ENCODE measurements at places on chromosomes 3 and 15.

GRCh38 chr3:156356537-156357363 is 198.2 kb downstream of the SSR3 start:
- DNase-seq: no peak

DNA sequence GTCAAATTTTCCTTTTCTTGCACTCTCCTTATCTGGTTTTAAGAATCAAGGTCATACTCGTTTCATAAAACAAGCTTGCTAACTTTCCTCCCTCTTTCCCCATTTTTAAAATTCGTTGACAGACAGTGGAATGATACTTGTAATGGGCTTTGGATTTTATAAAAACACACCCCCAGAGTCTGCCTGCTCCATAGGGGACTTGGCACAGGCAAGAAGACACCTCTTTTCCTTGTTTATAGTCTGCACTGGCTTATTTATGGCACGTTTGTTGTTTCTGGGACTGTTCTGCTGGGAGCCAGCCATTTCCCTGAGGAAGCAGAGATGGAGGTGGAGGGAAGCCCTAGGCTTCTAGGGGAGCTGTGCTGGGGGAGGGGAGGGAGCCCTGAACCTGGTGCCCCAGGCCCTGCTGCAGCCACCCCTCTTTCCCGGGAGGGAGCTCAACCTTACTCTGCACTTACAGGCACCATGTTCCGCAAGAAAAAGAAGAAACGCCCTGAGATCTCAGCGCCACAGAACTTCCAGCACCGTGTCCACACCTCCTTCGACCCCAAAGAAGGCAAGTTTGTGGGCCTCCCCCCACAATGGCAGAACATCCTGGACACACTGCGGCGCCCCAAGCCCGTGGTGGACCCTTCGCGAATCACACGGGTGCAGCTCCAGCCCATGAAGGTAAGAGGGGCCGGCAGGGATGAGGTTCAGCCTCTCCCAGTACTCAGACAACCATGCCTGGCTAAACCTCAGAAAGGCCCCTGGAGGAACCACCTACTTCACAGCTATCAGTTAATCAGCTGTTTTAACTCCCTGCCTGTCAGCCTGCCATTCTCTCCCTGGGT is 18.3 kb downstream of the ANKRD63 start:
- DNase-seq: no peak

GRCh38 chr3:64441861-64442260 is 216.6 kb upstream of the PRICKLE2 start:
- no peak for DNase-seq

DNA sequence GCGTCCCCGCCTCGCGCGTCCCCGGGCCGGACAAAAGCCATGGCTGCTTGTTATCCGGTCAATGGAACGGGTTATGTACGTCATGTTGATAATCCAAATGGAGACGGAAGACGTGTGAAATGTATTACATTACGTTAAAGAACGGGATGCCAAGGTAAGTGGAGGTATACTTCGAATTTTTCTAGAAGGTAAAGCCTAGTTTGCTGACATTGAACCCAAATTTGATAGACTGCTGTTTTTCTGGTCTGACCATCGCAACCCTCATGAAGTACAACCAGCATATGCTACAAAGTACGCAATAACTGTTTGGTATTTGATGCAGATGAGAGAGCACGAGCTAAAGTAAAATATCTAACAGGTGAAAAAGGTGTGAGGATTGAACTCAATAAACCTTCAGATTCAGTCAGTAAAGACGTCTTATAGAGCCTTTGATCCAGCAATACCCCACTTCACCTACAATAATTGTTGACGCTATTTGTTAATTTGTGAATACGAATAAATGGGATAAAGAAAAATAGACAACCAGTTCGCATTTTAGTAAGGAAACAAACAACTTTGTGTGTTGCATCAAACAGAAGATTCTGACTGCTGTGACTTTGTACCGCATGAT is 19.8 kb downstream of the WDR73 start:
- DNase-seq: no peak

DNA sequence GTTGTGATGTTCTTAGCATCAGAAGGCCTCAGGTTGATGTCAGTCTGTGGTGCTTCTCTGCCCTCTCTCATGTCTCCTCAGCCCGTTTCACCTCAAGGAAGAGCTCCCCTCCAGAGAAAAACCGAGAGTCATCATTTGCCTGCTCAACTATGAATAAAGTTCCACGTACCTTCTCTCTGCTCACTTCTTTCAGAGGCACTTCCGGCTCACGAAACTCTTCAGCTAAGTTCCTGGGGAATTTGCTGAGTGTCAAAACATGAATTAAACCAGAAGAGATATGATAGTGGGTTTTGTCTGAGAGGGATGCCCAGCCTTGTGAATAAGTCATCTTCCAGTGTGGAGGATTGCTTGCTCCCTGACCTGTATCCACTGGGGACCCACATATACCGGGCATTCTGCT is 37.7 kb downstream of the CCR4 start:
- no peak for DNase-seq

- DNase-seq: no peak
Observed at GRCh38 chr3:182525766-182526374, 267.4 kb upstream of the ATP11B start.

DNA sequence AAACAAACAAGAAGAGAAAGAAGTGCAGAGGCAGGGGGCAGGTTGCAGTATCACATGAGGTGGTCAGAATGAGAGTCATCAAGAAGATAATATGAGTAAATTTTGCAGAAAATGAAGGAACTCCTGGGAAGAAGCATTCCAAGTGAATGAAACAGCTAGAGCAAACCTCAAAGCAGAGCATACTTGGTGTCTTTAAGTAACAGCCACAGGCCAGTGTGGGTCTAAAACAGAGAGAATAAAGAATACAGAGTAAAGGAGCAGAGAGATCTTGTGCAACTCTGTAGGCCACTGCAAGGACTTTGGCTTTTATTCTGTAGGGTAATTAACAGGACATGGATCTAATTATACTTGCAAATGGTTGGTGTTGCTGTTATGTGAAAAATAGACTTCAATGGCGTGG is 81.3 kb downstream of the STAC start:
- DNase-seq: no peak

GRCh38 chr15:68154923-68155559 is 50.1 kb downstream of the CALML4 start:
- DNase-seq: peak; percentile 10

GRCh38 chr3:154464440-154465190 is 34.6 kb upstream of the GPR149 start:
- no peak for DNase-seq

DNA sequence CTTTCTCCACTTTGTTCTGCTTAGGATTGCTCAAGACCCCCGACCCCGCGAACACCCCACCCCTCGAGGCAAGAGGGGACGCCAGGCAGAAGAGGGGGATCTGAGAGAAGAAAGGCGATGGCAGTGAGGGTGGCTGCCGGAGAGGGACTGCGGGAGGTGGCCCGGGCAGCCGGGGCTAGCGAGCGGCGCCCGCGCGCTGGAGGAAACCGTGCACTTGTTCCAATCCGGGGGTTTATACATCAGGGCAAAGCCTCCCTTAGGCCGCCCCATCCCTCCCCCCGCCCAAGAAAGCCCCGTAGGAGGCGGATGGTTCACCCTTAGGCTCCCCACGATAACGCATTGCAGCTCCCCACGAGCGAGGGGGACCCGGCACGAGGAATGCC is 475 bp downstream of the ERC2 start:
- no peak for DNase-seq

DNA sequence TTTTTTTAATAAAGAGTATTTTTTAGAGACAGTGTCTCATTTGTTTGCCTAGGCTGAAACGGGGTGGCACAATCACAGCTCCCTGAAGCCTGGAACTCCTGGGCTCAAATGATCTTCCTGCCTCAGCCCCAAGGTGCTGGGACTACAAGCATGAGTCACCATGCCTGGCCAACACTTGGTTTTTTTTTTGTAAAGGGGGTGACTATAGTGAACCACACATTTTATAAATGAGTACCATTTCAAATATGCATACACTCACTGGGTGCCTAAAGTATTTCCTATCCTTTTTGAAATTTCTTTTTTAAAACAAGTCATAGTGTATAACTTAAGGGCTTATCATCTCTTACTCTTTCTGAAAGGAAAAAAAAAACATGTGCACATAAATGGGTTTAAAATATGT is 325.2 kb upstream of the MEIS2 start:
- DNase-seq: no peak

- DNase-seq: peak; percentile 48
Observed at GRCh38 chr3:98343647-98344507, 9.8 kb upstream of the OR5K4 start.

- DNase-seq: no peak
Observed at GRCh38 chr3:16917256-16917935, 32.6 kb downstream of the PLCL2 start.

DNA sequence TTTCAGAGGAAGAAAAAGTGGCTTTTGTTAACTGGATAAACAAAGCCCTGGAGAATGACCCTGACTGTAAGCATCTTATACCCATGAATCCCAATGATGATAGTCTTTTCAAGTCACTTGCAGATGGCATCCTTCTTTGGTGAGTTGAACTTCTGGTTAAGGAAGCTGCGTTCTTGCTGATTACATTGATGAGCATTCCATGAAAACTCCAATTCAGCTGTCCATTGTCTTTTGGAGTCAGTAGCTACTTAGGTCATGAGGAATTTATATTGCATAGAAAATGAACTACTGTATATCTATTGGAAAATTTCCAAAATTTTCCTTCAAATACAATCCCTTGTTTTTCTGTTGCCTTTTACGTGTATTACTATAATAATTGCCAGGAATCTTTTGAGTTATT is 47.7 kb upstream of the TRPC1 start:
- no peak for DNase-seq

DNA sequence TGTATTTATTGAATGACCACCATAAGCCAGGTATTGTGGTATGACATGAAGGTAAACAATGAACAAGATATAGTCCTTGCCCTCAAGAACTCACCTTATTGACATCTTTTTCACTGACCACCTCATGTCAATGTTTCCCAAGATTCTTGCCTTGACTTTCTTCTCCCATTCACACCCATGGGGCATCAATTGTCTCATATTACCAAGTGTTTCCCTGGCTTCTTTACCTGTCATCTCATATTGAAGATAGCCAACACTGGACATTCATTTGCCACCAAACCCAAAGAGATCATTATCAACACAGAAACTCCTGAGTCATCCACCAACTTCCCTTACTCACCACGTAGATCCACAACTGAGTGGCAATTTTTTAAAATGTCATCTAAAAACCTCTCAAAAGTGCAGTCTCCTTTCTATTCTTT is 2.2 kb downstream of the EFHB start:
- no peak for DNase-seq

- DNase-seq: peak; percentile 63
Observed at GRCh38 chr15:45634432-45635190, at the start of gene SQOR. Gene SQOR (plus strand): TSS chr15:45635029. CDS start chr15:45658924, 23,895 bp downstream.

DNA sequence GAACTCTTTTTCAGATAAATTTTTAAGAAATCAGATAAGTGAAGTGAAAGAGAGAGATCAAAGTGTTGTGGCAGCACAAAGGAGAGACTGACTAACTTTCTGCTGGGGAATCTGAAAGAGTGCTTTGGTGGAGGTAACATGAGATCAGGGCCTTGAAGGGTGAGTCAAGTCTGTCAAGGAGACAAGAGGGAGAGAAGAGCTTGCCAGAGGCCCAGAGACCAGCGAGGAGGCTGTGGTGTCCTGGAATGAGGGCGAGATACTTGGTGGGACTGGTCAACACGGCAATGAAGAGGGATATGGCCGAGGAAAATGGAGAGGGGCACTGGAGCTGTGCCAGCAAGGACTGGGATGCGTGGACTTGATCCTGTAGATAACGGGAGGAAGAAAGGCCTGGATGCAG is 4.6 kb downstream of the TADA3 start:
- no peak for DNase-seq

- no peak for DNase-seq
Observed at GRCh38 chr3:133949438-133949837, 53.8 kb upstream of the RAB6B start.

DNA sequence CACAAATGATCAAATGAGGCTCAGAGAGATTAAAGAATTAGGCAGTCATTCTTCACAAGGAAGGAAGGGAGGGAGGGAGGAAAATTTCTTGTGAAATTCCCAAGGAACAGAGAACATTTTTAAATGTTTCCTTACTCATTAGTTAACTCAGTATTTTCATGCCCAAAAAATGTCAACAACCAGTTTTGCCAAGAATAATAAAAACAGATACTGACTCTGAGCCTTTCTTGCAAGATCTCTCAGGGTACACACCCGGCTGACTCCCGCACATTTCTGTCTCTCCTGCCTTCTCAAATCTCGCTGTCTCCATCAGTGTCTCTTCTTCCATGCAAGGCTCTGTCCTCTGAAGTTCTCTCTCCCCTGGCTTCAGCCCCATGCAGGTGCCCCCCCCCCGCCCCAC is 265.9 kb downstream of the TJP1 start:
- no peak for DNase-seq

DNA sequence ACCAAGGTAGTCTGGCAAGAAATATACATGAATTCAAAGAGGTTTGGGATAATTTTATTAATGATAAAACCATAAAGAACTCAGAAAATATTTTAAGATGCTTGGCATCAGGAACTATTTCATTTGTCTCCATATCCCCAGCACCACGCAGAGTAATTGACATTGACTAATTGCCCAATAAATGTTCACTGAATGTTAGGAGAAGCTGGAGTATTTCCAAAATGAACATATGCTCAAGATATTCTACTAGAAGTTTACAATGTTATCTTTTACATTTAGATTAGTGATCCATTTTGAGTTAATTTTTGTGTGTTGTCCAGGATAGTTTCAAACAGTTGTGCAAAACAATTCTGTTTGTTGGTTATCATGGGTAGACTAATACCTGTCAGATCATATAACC is 298.8 kb upstream of the CTDSPL start:
- no peak for DNase-seq

- no peak for DNase-seq
Observed at GRCh38 chr3:32500231-32500630, 2.4 kb downstream of the CMTM6 start.

DNA sequence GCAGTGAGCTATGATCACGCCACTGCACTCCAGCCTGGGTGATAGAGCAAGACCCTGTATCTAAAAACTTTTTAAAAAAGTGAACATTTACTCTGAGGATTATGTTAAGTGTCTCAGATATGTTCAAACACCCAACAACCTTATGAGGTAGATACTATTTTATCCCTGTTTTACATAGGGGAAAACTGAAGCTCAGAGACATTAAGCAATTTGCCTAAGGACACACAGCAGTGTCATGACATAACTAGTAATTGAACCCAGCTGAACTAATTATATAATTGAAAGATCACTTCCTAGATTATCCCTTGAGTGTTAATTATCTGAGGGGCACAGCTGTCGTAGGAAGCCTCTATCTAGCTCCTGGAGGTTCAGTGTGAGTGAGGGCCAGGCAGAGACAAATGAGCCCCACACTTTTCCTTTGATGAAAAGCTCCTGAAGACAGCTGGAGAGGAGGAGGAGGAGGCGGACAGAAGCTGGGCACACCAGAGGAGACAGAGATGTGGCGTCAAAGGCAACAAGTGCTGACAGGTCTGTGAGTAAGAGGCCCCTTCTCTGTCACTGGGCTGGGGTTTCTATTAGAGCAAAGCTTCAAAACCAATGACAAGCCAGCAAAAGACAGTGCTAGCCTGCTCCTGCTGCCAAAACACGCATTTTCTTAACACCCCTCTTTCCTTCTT is 20.5 kb downstream of the TRH start:
- DNase-seq: no peak

GRCh38 chr3:55491296-55491816 is 4.2 kb upstream of the WNT5A start:
- no peak for DNase-seq

Measured in CD4-positive, alpha-beta memory T cell (primary cell).